ENCODE measurements at places on chromosomes 3 and 15.

DNA sequence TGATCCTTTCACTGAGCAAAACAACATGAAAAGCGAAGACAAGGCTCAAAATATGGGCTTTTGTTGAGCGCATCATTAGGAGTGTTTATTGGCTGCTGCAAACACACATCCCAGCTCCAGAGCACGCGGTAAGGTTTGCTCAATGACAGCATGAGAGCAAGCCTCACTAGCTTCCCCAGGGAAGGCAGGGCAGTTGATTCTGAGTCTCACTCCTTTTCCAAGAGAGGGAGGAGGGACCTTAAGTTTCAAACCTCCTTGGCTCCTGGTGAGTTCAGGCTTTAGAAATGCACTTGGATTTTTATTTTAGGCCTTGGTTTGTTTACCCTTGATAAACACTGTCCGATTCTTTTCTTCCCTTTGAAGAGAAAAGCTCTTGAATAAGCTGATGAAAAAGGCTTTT lies 69.1 kb upstream of the CACNA2D3 start:
- DNase-seq: no peak

DNA sequence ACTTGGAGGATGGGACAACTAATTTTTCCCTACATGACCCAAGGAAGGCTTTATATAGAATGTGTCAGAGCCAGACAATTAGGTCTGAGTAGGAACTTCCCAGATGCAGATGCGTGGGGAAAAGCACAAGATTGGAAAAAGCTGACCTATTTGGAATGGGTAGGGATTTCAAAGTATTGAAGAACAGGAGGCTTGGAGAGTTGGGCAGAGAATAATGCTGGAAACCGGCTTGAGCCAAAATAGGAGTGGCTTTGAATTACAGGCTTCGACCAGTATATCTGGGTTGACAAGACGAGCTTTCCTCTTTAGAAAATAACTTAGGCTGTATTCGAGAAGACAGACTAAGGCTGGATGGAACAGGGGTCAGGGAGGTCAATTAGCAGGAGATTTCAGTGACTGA lies 181.1 kb downstream of the GBE1 start:
- no peak for DNase-seq

DNA sequence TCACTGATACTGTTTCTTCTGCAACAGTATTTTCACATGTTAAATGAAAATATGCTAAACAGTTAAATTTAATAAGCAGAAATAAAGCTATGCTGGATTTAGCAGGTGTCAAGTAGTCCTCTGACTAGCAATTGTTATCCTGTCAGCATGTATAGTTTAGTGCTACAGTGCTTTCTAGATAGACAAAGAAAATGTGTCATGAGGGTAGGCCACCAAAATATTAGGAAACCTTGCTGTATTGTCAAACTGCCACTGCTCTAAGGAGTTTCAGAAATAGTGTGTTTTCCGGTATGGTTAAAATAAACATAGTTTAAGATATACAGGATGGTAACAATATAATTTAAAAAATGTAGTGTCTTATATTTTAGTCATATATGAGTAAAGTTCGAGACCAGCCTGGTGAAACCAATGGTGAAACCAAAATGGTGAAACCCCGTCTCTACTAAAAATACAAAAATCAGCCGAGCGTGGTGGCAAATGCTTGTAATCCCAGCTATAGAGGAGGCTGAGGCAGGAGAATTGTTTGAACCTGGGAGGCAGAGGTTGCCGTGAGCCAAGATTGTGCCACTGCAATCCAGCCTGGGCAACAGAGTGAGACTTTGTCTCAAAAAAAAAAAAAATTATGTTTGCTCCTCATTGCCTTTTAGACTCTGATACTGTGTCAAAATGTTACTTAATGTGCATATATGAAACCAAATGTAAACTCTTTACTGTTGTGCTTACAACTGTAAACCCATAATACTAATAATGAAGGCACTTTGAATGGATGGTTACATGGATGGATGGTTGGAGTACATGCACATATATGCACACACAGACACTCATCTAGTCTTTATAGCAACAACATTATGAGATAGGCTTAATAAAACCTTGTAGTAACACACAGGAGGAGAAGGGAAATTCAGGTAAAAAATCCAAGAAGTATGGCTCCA lies 204.8 kb downstream of the RSRC1 start:
- DNase-seq: no peak

GRCh38 chr3:5304789-5305683 lies 117.5 kb downstream of the EDEM1 start:
- no peak for DNase-seq

GRCh38 chr3:30707825-30708224 lies 101.4 kb downstream of the TGFBR2 start:
- no peak for DNase-seq

DNA sequence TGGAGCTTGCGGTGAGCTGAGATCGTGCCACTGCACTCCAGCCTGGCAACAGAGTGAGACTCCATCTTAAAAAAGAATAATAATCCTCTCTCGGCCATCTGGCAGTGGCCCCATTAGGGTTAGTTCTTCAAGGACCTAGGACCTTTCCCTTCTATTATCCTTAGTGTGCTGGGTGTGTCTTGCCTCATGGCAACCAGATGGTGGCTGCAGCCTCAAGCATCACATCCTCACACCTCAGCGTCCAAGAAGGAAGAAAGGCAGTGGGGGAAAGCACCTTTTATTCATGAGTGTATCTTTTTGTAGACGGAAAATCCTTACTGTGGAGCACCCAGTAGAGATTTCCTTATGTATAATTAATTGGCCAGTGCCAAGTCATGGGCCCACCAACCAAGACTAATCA lies 42.7 kb upstream of the TFRC start:
- no peak for DNase-seq

- no peak for DNase-seq
Measured at GRCh38 chr15:27438403-27439375, 467.7 kb downstream of the GABRG3 start.

GRCh38 chr3:130345487-130346079 lies at the start of gene COL6A5:
COL6A5 (plus strand) TSS chr3:130345672; CDS start chr3:130373639, 27,967 bp downstream.
- no peak for DNase-seq

DNA sequence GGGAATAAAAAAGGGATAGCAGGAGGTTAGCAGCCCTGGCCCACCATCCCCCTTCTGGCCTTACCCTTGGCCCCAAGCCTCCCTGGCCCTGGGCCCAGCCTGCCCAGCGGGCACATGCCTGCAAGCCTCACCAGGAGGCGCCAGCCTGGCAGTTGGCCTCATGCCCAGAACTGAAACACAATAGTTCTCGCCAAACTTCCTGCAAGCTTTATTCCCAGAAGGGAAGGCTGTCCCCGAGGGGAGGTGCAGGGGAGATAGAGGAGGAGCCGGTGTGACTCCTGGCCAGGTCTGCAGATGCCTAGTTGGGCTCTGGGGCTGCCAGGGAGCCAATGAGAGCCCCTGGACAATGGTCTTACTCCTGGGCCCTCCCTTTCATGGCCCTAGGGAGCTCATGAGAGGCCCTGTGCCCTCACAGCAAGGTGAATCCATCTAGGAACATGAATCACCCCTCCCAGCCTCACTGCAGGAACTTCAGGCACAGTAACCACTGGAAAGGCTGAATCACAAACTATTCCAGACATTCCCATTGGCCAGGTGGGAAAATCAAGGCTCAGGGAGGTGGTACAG lies 4.0 kb downstream of the CCDC33 start:
- no peak for DNase-seq

GRCh38 chr3:172315401-172316091 lies 132.7 kb downstream of the GHSR start:
- DNase-seq: no peak

DNA sequence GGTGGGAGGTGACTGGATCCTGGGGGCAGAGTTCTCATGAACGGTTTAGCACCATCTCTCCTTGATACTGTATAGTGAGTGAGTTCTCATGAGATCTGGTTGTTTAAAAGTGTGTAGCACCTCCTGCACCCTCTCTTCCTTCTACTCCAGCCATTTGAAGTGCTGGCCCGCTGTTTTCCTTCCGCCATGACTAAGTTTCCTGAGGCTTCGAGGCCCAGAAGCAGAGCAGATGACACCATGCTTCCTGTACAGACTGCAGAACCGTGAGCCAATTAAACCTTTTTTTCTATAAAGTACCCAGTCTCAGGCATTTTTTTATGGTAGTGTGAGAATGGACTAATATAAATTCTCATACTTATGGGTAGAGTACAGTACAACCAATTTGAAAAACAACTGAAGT lies 123.6 kb upstream of the BHLHE40 start:
- DNase-seq: no peak

DNA sequence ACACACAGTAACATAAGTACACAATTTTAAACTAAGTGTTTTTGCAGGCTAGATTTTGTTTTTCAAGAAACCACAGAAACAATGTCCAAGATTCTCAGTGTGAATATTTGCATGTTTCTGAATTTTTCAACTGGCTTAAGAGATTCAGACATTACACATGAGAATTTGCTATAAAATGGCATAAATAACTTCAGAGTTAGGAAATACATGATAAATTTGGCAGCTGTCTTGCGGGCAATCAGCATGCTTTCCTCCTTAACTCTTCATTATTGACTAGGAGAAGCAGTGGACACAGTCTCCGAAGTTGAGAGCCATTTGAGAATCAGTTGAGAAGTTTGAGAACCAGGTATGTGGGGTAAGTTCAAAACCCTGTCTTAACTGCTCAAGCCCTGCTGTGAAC lies 625.6 kb upstream of the SGO1 start:
- no peak for DNase-seq
